ENCODE measurements at places on chromosomes 6 and 20.

GRCh38 chr6:34575326-34575725 is 19.2 kb upstream of the SPDEF start:
- DNase-seq = no peak

- no peak for DNase-seq
Measured at GRCh38 chr6:114052141-114052540, 81.2 kb upstream of the HDAC2 start.

- no peak for DNase-seq
Measured at GRCh38 chr20:12928755-12929401, 79.9 kb upstream of the SPTLC3 start.

DNA sequence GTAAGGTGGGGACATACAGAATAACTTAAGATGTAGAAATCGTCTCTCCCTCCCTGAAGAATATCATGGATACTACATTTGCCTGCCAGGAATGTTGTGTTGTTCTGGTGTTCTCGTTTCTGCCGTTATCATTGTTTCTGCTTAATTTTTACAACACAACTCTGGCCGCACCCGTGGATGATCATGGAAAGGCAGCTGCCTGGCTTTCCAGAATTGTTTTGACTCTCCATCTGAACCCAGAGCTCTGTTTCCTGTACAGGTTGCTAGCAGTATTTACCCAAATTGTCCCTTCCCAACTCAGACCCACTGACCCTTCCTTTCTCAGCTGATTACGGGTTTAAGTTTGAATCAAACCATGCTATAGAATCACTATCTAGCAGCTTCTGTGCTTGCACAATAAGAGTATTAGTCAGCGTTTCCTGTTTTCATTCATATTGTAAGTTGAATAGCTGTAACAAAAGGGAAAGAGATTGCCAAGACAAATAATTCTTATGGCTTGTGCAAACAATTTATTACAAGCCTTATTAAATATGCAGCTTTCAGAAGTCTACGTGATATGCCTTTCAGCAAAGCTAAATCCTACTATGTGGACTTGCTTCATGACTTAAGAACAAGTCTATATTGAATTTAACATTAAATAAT is 139.0 kb downstream of the MTHFD1L start:
- DNase-seq = no peak

DNA sequence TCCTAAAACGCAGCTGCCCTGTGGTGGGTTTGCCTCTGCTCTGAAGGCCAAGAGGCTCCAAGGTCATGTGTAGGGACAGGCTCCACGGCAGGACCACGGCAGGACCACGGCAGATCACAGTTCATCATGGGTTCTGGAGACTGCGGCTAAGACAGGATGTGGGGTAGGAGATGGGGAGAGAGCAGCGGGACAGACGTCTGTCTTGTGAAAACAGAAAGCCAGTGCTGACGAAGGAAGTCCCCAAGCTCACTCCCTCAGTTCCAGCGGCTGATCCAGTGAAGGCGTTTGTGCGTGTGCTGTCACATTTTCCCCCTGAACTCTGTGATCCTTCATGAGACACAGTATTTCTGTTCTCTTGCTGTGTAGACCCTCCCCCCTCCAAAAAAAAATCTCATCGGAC is 67.9 kb upstream of the PTGIS start:
- no peak for DNase-seq

DNA sequence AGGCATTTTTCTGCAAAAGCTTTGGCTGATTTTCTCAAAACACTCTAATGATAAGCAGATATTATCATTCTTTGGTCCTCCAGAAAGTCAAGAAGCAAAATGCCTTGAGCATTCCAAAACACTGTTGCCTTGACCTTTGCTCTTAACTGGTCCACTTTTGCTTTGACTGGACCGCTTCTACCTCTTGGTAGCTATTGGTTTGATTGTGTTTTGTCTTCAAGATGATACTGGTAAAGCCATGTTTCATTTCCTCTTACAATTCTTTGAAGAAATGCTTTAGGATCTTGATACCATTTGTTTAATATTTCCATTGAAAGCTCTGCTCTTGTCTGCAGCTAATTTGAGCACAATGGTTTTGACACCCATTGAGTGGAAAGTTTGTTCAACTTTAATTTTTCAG is 35.6 kb upstream of the SDHAF4 start:
- DNase-seq = no peak

GRCh38 chr20:41299899-41300298 is 17.6 kb downstream of the ZHX3 start:
- no peak for DNase-seq

GRCh38 chr6:8108031-8108660 is 5.8 kb upstream of the EEF1E1 start:
- DNase-seq = no peak
